ENCODE measurements at places on chromosomes 1 and 21.

- peaks cover 19% of the 10 kb centered on the region for H3K4me1 ChIP-seq
- no peak overlapping the region for H3K4me3 ChIP-seq
- H3K27me3 ChIP-seq: no peaks in the 10 kb centered on the region
- DNase-seq: no peak
- no peaks in the 10 kb centered on the region for H3K36me3 ChIP-seq
These were observed 80.3 kb downstream of the OSBPL9 start for GRCh38 chr1:51697166-51697565.

GRCh38 chr1:44523593-44524591 is 118.8 kb downstream of the RNF220 start:
- H3K4me3 ChIP-seq: no peak overlapping the region
- no peaks in the 10 kb centered on the region for H3K27me3 ChIP-seq
- no peaks in the 10 kb centered on the region for H3K4me1 ChIP-seq
- DNase-seq: no peak
- H3K27ac ChIP-seq: no peak overlapping the region

- H3K4me1 ChIP-seq: no peaks in the 10 kb centered on the region
- DNase-seq: no peak
- no peaks in the 10 kb centered on the region for H3K27me3 ChIP-seq
- H3K36me3 ChIP-seq: no peaks in the 10 kb centered on the region
- H3K4me3 ChIP-seq: no peak overlapping the region
These were observed 133.8 kb downstream of the AK5 start for GRCh38 chr1:77415579-77415978.

GRCh38 chr1:44315521-44315920 is 39.5 kb downstream of the ERI3 start:
- H3K4me1 ChIP-seq: no peaks in the 10 kb centered on the region
- no peaks in the 10 kb centered on the region for H3K27me3 ChIP-seq
- H3K27ac ChIP-seq: no peak overlapping the region
- H3K36me3 ChIP-seq: peaks cover 39% of the 10 kb centered on the region
- no peak for DNase-seq
